ENCODE measurements at places on chromosomes 4 and X.

DNA sequence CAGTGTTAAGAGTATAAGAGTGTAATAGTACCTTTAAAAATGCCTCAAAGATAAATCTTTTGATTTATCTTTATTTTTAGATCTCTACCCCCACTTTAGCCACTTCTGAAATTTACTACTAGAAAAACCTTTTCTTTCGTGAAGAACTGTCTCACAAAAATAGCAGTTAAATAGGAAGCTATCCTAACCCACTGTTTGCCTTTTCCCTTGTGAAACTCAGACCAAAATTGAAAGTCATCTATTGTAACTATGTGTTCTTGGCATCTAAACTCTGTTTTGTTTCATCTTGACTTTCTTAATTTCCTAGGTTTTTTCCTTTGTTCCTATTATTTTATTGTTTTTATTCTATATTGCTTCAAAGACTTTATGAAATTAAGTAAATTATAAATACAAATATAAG lies 7.8 kb upstream of the TMEM144 start:
- no peak for DNase-seq

DNA sequence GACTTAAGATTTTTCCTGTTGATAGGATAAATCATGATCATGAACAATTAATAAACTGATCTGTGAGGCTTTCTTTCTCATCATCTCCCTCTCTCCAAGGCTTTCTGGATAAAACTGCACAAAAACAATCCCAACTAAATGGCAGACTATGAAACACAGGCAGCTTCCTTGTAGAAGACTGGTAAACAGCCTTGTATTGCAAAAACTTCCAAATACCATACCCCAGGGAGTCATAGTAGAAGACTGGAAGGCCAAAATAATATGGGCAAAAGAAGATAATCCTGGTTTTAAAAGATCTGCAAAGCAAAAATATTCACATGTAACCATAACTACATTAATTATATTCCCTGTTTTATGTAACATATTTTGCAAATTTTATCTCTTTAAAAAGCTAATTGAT lies 113.0 kb downstream of the ANAPC10 start:
- no peak for DNase-seq

DNA sequence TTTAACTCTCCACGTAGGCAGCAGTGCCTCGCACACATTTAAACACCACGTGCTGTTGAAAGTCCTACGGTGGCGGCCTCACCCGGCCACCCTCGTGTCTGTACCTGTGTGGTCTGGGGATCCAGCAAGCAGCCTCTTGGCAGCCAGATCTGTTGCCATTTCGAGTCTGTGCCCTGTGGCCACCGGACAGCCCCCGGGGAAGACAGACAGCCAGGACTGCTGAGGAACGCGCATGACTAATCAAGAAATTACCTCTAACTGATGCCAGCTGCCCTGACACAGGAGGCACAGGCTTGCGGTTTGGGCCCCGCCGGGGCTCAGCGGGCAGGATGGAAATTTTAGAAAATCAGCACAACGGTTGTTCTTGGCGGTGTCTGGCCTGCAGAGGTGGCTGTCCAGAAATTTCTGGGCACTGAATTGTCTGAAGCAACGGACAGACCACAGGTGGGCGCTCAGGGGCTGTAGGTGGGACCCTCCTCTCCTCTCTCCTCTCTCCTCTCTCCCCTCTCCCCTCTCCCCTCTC lies 15.6 kb upstream of the ASMTL start:
- no peak for DNase-seq

GRCh38 chrX:20527558-20528011 lies 260.9 kb upstream of the RPS6KA3 start:
- no peak for DNase-seq

GRCh38 chr4:183347566-183347965 lies 25.3 kb upstream of the CLDN24 start:
- DNase-seq, result no peak

DNA sequence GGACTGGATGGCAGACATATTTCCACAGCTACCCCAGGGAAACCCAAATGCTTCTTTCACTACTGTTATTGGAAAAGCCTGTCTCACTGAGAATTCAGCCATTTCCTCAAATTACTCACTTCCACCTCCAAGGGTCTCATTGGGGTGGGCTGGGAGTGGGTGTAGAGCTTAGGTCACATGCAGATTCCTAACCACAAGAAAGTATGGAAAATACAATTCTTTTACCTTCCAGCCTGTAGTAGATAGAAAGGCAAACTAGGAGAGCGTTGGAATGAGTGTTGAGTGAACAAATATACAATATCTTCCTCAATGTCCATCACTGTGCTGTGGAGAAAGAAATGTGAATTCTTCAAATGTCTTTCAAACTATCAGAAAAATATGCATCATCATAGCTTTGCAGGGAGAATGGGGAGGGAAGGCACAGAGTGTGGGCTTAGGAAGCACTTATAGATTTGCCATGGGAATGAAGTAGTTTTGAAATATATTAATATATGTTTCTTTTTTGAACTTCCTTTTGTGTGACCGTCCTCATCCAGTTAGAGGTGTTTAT lies 245.3 kb upstream of the JADE1 start:
- no peak for DNase-seq

- DNase-seq, result no peak
These were observed 144.0 kb upstream of the PJA1 start for GRCh38 chrX:69309074-69309792.

DNA sequence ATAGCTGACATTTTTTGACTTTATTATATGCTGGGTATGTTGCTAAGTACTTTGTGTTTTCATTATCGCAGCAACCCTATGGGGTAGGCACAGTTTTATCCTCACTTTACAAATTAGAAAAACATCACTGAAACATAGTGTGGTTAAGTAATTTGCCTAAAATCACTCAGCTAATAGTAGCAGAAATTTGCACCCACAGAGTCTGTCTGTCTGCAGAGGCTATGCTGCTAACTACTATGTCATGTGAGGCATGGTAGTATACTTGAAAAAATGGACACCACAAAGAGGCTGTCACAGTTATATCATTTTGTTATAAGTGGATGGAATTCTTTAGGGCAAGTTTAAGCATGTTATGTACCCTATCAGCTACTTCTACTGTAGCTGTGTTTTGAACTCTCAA lies 69.0 kb downstream of the STAG2 start:
- DNase-seq, result no peak

All from GM12864 (cell line).